ENCODE measurements at places on chromosomes 13 and 19. TPM values are rescaled to one million over a fixed set of nuclear protein-coding genes. Genes with fewer than 3 reads are reported as not detected.

The UBE2L5 gene
- 1.1 TPM for total RNA-seq

DNA sequence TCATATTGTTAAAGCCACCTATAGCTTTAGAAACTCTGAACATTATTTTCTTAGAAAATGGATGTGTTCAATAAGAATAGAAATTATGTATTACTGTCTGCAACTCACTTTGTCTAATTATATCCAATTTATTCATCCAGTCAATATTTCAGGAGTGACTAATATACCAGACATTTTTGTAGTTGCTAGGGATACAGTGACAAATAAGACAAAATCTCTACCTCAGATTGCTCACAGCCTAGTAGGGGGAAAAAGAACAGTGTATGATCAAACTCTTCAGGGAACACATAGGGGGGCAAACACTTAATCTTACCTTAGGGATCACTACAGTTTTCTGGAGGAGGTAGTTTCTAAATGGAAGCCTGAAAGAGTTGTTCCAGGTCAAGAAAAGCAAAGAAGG lies 8.6 kb downstream of the BRCA2 start:
- no peak for ATAC-seq

DNA sequence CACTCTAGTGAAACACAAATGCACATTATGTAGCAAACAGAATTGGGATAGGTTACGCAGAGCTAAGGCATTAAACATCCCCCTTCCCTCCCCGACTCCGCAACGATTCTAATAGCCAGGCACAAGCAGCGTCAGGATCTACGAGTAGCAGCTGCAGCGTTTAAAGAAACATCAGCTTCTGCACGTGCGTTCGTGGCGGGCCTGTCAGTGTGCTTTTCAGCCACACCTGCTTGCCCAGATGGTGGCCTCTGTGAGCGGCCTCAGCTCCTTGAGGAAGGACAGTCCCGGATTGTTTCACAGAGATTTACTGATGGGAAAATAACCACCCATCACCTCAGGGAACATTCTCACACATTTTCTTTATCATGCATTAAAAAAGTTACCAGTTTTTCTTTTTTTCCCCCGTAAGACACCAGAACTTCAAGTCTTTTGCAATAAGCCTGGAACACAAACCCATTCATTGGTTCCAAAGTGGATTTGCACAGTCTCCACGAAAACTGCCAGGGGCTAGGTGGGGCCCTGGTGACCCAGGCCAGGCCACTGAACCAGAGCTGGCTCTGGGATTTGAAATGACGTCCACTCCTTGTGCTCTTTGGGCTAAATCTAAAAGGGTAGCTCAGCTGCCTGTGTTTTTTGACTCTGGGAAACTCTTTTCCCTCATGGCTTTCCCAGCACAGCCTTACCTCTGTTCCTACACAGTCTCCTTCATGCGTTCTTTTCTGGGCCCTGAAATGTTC lies 325.5 kb downstream of the KCNRG start:
- ATAC-seq, result no peak

- no peak for ATAC-seq
Observed at GRCh38 chr19:36072081-36072480, 17.4 kb downstream of the WDR62 start.

GRCh38 chr19:46466536-46467196 lies 4.7 kb downstream of the PNMA8A start:
- ATAC-seq, result no peak

Data from motor neuron (in vitro differentiated cells).